ENCODE measurements at places on chromosomes 7 and 10.

DNA sequence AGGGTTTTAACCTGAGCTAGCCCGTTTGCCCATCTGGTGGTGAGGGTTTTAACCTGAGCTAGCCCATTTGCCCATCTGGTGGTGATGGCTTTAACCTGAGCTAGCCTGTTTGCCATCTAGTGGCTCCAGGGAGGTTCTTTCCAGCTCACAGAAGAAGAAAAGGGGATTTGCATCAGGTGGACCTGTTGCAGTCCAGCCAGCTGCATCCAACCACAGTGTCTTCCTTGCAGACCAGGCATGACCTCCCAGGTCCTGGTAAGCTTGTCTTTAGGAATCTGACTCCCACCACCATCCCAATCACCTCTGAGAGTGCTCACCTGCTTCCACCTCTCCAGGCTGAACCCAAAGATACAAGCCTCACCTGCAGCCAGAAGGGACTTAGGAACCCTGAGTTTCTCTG is 62.4 kb upstream of the EMX2 start:
- no peak for DNase-seq

GRCh38 chr10:75209086-75209920 is 1.3 kb upstream of the VDAC2 start:
- no peak for DNase-seq

DNA sequence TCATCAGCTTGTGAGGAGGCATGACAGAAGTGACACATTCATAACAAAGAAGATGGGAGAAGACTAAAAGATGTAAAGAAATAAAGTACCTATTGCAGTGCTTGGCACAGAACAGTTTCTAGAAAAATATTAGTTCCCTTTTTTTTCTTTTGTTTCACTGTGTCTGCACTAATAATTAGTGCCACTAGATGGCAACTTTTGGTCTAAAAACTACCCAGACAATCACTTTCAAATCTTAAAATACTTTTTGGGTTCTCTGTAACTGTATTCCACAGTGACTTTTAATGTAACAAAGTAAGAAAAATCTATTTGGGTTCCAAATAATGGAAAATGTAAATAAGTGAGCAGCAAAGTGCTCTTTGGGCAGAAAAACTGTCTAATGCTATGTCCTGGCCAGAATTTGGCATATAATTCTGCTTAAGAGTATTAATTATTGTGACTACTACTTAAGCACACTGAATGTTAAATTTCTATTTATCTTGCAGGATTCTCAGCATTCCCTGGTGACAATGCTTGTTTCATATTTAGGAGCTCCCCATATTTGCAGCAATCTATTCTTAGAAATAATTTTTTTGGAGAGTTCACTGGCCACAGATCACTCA is 134.8 kb upstream of the KIF5B start:
- no peak for DNase-seq

DNA sequence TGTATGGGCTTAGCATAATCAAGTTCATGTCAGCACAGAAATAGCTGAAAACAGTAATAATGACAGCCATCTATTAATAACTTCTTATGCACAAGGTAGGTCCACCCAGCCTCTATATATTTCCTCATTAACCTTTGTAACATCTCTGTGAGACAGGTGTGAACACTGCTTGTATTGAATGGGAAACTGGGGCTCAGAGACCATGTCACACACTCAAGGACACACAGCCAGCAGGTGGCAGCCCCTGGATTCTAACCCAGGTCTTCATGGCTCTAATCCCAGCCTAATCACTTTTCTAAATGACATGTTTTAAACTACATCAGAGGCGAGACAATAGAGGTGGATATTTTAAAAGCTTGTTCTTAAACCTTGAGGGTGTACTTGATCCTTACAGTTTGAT is 591.4 kb downstream of the PARD3 start:
- no peak for DNase-seq

DNA sequence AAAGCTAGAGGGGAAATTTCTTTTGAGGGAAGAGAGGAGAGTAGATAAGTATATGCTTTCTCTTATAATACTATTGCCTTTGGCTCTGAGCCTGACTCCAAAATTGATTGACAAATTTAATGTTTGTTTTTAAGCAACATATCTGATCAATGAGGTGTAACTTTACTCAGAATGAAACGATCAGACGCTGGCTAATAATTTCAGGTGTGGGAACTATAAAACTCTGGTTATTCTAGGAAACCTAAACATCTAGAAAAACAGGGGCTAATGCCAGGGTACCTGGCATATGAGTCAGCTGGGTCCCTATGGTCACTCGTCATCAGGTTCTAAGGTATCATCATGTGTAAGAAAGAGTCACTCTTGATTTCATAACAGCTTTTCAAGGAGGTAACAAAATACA is 139.7 kb downstream of the ATE1 start:
- no peak for DNase-seq

DNA sequence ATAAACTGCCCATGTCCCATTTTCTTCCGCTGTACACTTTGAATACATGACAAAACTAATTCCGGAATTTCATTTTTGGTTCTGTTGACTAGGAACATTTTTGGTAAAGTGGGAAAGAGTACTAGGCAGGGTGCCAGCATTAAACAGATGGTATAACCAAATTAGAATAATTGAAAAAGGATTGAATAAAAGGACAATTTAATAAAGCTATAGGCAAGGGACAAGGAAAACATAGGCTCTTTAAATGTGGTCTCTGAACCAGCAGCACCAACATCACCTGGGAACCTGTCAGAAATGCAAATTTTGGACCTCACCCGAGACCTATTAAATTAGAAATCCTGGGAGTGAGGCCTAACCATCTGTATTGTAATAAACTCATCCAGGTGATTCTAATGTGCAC is 376.9 kb downstream of the LRRTM3 start:
- no peak for DNase-seq

Data from effector memory CD4-positive, alpha-beta T cell (primary cell).